Stimulated activated CD8-positive, alpha-beta memory T cell treated with anti-CD3 and anti-CD28 coated beads, Interleukin-15, amount 100 ng/mL, for 24 hours (primary cell): ENCODE measurements at places on chromosomes 2 and 18.

- no peak for DNase-seq
Observed at GRCh38 chr2:45418532-45418931, 192.5 kb downstream of the SRBD1 start.

GRCh38 chr2:120435671-120436459 is 89.9 kb downstream of the INHBB start:
- no peak for DNase-seq

GRCh38 chr2:48508461-48509124 is 21.4 kb upstream of the STON1 start:
- DNase-seq, result no peak

- DNase-seq, result no peak
Observed at GRCh38 chr2:157281316-157281715, 23.8 kb downstream of the GALNT5 start.

GRCh38 chr2:101991721-101992145 is at the start of gene IL1R2:
IL1R2 (plus strand) TSS chr2:101991960; CDS start chr2:102008576, 16,616 bp downstream.
- DNase-seq, result no peak

DNA sequence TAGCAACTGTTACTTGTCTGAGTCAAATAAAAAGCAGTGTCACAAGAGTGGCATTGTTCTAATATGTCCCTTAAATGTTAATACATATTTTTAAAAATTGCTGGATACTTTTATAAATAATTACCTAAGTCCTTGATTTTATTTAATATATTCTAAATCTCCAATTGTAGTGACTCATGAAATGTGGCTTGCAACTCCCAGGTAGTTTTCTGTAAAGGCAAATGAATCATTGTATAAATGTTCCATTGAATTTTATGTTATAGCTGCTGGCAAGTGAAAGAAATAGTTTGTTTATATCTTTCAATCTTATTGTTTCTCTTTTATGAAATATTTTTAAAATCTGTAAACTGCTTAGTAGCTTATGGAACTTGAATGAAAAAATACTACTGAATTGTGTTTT is 32.7 kb upstream of the C1GALT1C1L start:
- DNase-seq, result no peak

DNA sequence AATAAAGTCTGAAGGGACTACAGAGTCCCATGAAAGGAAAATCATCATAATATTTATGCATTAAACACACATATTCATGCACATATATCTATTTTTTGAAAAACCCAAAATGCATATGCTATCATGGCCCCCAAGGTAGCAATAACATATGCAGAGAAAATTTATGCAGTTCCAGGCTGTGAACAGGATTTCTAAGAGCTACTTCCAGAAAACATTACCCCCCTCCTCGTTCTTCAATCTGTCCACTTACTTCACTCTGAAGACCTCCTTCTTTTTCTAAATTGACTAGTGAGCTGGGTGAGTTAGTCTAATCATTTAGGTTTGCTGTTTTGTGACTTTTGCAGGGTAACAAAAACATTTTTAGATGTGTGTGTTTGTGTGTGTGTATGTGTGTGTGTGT is 376.4 kb upstream of the ZEB2 start:
- DNase-seq, result no peak

GRCh38 chr2:14297906-14298305 is 334.6 kb upstream of the LRATD1 start:
- no peak for DNase-seq

GRCh38 chr2:128769457-128770142 is 450.9 kb upstream of the HS6ST1 start:
- no peak for DNase-seq

- DNase-seq, result no peak
Observed at GRCh38 chr2:75525434-75526310, 35.1 kb downstream of the EVA1A start.

GRCh38 chr2:226796012-226796839 is 3.4 kb downstream of the IRS1 start:
- DNase-seq, result no peak

- no peak for DNase-seq
Observed at GRCh38 chr2:42317486-42317885, 43.5 kb downstream of the COX7A2L start.

- no peak for DNase-seq
Observed at GRCh38 chr2:120434492-120435308, 88.8 kb downstream of the INHBB start.

- DNase-seq, result no peak
Observed at GRCh38 chr2:128425731-128426620, 107.3 kb upstream of the HS6ST1 start.
